ENCODE measurements at places on chromosomes 16 and 17.

DNA sequence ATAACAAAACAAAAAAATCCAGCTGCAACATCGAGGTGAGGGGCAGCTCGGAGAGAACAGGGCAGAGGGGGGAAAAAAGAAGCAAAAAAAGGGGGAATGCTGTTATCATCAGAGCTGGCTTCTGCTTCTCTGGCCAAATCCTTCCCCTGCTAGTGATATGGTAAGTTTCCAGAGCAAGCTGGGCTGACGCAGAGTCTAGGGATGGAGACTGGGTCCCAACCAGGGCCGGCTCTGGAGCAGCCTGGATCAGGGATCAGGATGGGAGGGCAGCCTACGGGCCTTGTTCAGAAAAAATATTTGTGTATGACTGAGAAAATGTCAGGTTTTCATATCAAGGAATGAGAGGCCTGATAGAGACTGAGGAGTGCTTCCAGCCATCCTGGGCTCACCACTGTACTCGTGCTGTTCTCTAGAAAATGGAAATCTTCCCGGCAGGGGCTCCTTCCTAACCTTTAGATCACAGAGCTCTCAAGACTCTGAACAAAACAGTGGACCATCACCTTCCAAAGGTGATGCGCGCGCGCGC is 726 bp upstream of the C1QTNF1 start:
- no peak for DNase-seq

- no peak for DNase-seq
Measured at GRCh38 chr17:50829332-50829731, 6.1 kb upstream of the WFIKKN2 start.

DNA sequence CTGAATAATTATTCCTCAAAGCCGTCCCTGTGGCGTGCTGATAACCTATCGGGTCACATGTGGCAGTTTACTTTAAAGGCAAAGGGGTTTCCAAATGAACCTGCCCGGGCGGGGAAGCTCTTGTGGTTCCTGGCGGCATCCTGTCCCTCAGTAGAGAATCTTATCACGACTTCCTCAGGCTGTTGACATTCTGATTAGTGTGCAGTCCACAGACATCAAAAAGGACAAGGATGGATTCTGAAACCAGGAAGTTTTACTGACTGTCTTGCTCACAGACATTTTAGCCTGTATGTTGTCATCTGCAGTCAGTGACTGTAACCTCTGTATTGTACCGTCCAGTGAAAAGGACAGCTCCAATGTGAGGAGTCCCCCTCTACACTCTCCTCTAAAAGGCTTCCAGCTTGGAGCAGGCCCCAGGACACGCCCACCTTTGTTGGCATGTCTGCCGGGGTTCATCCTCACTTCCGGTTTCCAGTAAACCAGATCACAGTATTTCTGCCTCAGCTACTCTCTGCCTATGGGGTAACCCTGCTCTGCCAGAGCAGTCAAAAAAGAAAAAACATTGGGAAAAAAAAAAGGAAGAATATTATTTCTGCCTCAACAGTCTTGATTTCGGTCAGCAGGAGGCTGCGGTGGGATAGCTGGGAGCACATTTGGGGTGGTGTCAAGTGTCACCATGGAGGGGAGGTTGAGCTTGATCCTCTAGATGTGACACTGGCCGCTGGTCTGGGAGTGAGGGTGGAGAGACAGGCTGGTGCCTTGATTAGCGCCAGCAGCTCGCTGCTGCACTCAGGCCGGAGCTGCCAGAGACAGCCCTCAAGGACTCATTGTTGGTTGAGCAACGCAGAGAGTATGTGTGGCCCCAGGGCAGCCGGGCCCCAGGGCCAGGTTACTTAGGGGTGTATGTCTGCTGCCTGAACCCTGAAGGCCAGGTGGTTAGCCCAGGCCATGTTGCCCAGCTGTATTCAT is 89.0 kb upstream of the DNAH17 start:
- no peak for DNase-seq

- DNase-seq, result no peak
Measured at GRCh38 chr16:50253514-50253910, 12.8 kb upstream of the ADCY7 start.

DNA sequence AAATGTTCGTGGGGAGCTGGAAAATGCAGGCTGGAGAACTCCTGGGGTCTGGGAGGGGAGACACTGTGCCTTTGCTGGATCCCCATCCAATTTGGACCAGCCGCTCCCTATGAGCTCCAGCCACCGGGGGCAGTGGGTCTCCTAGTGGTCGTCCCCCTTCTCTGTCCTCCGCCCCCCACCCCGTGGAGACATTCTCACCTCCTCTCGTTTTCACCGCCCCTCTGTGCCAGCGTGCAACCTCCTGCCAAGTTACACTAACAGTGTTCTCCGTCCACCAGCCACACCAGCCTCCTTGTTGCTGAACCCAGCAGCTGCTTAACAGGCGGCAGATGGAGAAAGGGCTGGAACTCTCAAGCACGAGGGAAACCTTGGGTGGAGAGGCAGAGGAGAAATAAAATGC is 67.4 kb upstream of the SOX9 start:
- no peak for DNase-seq

GRCh38 chr17:62898239-62898864 is 67.7 kb upstream of the TANC2 start:
- no peak for DNase-seq

GRCh38 chr17:27670791-27671590 is 40.0 kb downstream of the LGALS9 start:
- no peak for DNase-seq

DNA sequence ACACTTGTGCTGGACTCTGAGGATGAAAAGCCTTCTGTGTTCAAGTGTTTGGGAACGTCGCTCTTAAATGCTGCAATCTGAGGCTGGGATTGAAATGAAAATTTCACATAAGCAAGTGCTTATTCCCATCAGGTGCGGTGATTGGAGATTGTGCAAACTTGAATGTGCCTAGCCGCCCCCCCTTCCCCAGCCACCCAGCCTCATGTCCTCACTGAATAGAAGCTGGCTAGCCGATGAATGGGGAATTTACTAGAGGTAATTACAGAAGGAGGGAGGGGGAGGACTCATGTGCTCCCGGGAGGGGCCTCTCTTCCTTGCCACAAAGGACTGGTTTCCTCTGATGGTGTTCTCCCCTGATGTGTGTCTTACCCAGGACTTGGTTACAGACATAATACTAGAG is 544.8 kb upstream of the EEF2KMT start:
- no peak for DNase-seq

All from NCI-H510A treated with DMSO at 0.1 percent for 48 hours (cell line).